Inflammatory macrophage treated with lipopolysaccharide for 1 hour (primary cell): ENCODE measurements at places on chromosomes 4 and X.

DNA sequence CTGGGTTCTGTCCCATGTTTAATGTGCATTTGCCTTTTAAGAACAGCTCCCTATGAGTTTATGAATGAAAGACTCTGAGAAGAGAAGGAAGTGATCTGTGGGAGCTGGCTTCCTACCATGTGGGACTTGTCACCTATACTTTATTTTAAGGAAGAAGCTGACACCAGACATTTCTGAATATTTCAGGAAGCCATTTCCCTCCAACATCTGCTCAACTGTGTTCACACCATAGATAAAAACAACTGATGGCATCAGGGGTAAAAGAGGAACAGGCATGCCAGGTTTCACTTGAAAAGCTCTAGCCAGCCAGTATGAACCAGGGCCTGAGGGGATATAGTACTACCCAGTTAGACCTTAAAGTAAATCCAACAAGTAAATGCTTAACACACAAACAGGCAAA is 116.0 kb downstream of the COL4A6 start:
- no peak for DNase-seq

DNA sequence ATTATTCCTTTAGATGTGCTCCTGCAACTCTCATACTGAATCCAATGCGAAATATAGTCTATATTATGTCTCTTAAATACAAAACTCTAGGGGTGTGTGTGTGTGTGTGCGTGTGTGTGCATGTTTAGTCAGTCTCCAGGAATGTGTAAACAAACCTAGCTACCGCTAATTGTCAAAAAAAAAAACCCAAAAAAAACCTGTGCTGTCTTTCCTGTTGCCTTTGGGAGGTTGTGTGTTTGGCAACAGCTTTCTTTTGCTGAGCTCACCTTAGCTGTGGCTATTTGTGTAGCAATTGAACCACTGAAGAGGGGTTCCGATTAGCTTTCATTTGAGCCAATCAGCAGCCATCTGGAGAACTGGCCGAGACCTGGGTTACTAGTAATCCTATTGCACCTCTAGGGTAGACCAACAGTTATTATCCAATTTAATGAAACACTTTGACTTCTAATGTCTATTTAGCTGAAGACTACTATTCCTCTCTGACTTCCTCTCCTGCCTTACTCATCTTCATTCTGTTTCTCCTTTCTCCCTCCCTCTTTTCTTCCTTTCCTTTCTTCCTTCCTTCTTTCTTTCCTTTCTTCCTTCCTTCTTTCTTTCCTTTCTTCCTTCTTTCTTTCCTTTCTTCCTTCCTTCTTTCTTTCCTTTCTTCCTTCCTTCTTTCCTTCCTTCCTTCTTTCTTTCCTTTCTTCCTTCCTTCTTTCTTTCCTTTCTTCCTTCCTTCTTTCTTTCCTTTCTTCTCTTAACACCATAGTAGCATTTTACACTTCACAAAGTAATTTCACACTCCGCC is 471.1 kb downstream of the GBA3 start:
- DNase-seq: no peak

DNA sequence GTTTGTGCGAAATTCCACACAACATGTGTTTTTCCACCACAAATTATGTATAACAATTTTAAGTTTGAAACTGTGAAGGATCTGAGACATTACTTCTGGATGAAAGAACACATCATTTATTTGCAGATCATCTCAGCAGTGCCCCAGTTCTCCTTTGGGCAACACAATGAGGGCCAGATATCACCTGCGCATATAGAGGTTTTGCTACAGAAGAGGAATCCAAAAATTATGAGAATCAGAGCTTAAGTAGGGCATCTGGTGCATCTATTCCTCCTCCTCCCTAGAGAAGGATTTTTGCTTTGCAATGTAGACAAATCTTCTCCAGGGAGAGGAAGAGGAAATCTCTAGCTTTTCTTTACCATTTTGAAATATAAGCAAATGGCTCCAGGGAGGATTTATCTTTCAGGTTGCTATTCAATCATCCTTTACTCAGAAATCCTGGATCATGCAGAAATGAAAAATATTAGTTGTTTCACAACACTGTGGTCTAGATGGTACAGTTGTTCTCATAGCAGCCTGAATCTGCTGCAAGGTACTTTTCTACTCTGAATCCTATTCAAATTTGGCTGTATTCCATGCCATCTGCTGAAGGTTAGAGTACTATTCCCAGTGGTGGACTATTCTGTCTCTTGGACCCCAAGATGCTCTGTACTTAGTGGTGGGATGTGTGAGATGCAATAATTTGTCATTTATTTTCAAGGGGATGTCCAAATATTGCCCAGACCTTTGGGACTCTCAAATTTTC is 132.1 kb downstream of the SNCA start:
- DNase-seq: no peak

GRCh38 chr4:45183905-45184304 is 457.5 kb upstream of the GNPDA2 start:
- DNase-seq: no peak

GRCh38 chrX:153703036-153703370 is 15.3 kb downstream of the SLC6A8 start:
- no peak for DNase-seq

GRCh38 chr4:118173126-118173525 is 138.8 kb downstream of the NDST3 start:
- no peak for DNase-seq

- no peak for DNase-seq
Measured at GRCh38 chr4:71680706-71681105, 103.2 kb downstream of the GC start.

- no peak for DNase-seq
Measured at GRCh38 chr4:172850838-172851237, 317.8 kb upstream of the GALNT7 start.

DNA sequence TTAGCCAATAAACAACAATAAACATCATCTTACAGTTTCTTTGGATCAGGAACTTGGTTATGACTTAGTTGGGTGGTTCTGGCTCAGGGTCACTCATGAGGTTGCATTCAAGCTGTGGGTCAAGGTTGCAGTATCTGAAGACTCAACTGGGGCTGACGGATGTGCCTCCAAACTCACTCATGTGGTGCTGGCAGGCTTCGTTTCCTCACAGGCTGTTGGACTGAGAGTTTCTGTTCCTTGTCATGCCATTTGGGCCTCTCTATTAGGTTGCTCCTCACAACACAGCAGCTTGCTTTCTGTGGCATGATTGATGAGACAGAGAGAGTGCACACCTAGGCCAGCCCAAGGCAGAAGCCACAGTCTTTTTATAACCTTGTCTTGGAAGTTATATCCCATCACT is 20.7 kb downstream of the FRMPD3 start:
- DNase-seq: no peak

- DNase-seq: no peak
Measured at GRCh38 chrX:46965125-46965758, 53.0 kb downstream of the JADE3 start.

- no peak for DNase-seq
Measured at GRCh38 chr4:5636766-5637670, 71.3 kb downstream of the EVC2 start.

DNA sequence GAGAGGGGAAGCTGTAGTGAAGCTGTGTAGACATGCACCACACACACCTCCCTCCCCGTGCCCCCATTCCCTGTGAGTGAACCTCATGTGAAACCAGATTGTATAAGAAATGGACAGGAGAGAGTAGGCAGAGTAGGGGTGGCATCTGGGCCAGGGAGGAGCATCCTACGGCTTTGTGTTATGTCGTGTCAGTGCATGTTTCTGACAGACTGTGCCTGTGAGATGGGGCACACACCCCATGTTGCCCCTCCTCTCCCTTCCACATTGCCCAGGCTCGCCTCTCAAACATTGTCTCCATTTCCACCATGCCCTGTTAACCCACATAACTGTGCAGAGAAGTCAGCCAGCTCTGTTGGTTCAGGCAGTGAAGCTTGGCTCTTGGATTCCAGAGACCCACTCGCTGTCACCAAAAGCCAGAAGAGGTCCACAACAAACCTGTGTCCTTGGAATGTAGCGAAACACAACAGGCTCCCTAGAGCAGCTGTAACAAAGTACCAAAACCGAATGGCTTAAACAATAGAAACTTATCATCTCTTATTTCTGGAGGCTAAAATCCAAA is 56.1 kb downstream of the SLC9A6 start:
- DNase-seq: no peak

GRCh38 chr4:69823481-69824186 is 36.3 kb downstream of the SULT1E1 start:
- DNase-seq: peak; percentile 28

DNA sequence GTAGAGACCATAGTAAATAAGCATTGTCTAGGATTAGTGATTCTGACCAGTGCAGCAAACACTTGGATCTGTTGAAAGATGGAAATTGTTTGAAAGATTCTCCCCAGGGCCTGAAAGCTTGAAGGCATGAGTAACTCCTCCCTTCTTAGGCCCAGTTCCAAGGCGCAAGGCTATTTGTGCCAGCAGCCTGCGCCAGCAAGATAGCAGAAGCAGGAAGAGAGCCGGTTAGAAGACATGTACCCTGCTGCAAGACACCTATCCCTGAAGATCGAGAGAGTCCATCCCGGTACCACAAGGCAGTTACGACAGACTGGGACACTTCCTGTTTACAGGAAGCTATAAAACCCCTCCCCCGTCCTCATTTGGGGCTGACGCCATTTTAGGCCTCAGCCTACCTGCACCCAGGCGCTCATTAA is 72.4 kb upstream of the JADE1 start:
- DNase-seq: no peak

DNA sequence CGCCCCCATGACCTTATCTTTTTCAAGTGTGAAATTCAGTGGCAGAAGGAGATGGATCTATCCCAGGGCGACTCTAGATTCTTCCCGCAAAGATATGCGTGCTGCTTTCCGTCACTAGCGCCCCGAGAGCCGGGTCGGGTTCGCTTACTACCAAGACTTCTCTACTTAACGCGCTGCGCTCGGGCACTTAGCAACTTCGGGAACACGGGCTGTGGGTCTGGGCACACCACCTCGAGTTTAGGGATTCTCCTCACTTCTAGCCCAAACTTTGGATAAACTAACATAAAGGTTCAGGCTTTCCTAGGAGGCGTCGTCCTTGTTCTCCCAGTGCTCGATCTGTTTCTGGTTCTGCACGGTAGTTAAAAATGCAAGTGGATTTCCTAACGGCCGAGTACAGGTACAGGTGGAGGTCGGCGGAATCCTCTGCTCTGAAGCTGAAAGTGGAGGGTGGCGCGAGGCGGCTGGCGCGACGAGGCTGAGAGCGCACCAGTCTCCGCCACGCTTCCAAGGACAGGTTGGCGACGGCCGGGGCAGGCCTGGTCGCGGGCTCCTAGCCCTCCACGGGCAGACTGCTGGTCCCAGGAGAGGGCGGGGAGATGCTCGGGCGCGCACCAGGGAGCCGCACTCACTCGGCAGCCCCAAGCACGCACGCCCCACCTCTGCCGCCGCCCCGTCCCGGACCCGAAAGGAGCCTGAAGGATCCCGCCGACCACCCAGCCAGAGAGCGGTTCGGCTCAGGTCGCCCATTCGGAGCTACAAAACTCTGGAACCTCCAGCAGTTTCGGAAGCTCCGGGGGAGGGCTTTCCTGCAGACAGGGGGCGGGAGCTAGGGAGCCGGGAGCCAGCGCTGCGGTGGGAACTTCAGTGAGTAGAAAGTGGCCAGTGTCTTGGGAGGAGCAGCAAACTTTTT is 100.8 kb upstream of the TENM3 start:
- DNase-seq: no peak

GRCh38 chr4:61204353-61205060 is 4.4 kb downstream of the ADGRL3 start:
- no peak for DNase-seq

DNA sequence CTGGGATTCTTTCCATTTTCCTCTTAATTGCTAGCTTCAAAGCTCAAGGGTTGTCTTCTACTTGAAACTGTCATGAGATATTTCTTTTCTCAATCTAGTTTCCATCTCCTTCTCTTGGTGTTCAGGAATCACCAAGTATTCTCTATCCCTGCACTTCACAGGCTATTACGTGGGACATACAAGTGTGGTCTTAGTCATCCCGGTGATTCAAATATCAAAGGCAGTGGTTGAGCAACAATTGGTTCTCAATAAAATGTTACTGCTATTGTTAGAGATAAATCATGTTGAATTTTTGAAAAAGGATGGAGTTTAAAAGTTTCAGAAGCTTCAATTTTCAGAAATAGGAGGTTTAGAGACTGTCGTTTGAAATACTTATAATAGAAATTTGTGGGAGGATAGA is 812.9 kb downstream of the FSTL5 start:
- no peak for DNase-seq

DNA sequence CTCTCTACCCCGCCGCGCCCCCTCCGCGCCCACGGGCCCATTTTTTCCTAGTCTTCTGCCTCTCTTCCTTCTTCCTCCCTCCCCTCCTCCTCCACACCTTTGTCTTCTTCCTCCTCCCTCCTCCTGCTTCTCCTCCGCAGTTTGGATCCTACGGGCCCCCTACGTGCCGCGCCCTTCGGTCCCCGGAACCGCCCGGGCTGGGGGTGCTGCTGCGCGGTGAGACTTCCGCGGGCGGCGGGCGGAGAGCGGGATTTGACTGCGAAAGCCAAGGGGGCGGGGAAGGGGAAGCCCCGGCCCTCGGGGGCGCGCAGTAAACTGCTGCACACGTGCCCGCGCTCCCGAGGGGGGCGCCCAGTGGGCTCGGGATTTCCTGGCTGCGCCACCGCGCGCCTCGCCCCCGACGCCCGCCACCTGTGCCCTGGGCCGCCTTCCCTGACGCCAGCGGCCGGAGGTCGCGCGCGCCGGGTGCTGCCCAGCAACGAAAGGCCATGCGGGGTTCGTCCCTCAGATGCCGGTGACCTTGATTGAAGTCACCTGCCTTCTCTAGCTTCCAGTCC is 3.3 kb upstream of the NKX3-2 start:
- no peak for DNase-seq

GRCh38 chr4:105147016-105147552 is 408 bp downstream of the TET2 start:
- no peak for DNase-seq

DNA sequence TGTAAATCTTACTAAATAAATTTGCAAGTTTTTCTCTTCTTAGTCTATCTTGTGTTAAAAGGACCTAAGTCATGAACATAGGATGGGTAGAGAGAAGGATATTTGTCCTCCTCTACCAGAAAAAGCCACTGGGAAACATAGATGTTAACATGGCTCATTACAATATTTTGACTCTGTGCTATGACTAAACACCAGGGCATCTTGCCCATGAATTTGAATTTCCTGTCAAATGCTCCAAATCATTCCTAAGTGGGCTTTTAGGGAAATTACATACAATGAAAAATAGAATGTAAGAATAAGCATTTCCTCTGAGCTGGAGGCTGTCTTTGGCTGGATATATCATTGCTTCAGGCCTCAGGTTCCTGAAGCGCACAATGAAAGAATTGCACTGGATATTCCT is 39.1 kb downstream of the ANOS1 start:
- DNase-seq: no peak

- peak; percentile 77 for DNase-seq
Measured at GRCh38 chr4:37946503-37947179, 13.6 kb upstream of the PTTG2 start.

- no peak for DNase-seq
Measured at GRCh38 chr4:71765350-71765749, 18.5 kb downstream of the GC start.

- no peak for DNase-seq
Measured at GRCh38 chr4:85607624-85608023, 132.7 kb downstream of the ARHGAP24 start.

- DNase-seq: no peak
Measured at GRCh38 chr4:108029016-108029720, 39.5 kb downstream of the HADH start.

GRCh38 chrX:1885116-1885515 is 270.3 kb downstream of the ASMT start:
- DNase-seq: no peak

- no peak for DNase-seq
Measured at GRCh38 chrX:85378461-85378860, 1.0 kb downstream of the POF1B start.

GRCh38 chr4:85762529-85762871 is 287.6 kb downstream of the ARHGAP24 start:
- no peak for DNase-seq
